Kidney epithelial cell (primary cell): ENCODE measurements at places on chromosomes 3 and 15. TPM values are rescaled to one million over a fixed set of nuclear protein-coding genes. Genes with fewer than 3 reads are reported as not detected.

GRCh38 chr15:101108791-101109190 lies 143.1 kb downstream of the CHSY1 start:
- no peak for DNase-seq

DNA sequence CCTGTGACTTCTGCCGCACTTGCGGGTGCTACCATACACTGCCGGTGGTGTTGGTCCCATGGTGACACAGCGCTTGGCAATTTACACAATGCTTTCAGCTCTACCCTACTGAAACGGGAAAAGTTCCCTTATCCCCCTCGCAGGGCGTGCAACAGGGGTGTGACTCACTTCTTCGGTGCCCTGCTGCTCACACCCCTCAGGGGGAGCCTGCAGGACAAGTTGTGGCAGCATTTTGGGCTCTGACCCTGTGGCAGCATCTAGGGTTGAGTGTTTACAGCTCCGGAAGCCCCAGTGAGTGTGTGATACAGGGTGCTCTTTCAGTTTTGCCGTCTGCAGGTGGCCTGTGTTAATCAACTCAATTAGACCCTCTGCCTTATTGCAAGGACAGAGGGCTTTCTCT lies 324.7 kb upstream of the RGMA start:
- DNase-seq: no peak

- no peak for DNase-seq
Observed at GRCh38 chr15:101560722-101561583, 71.4 kb upstream of the PCSK6 start.

DNA sequence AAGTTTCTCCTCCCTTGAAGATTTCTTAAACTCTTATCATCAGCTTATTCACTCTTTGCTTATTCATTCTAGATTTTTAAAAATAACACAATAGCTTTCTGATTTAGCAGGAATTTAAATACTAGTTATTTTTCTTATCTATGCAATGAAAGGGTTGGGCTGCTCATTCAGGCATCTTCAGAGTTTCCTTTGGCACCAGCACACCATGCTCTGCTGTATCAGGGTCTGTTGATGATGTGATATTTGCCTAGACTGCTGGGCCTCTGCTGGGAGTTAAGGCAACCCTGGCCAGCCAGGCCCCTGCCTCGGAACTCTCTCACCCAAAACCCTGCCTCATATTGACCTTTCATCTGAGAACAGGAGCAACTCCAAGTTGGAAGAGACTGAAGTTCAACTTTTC lies 35.0 kb downstream of the DRD3 start:
- no peak for DNase-seq

DNA sequence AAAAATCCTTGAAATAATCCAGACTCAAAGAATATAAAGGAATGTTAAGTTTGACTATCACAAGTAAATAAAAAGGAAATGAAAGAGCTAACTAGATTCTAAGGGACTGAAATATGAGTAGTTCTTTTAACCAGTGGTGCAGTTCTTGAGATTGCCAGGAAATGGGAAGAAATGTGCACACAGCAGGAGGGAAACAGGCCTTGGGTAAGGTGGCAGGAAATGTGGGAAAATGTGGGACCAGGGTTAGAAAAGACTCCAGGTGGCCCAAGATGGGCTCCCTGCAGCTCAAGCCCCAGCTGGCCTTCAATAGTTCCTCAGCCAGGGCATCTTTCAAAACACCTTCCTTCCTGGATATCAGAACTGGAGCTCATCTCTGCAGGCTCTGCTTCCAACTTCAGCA lies 181.3 kb downstream of the ISL2 start:
- no peak for DNase-seq

DNA sequence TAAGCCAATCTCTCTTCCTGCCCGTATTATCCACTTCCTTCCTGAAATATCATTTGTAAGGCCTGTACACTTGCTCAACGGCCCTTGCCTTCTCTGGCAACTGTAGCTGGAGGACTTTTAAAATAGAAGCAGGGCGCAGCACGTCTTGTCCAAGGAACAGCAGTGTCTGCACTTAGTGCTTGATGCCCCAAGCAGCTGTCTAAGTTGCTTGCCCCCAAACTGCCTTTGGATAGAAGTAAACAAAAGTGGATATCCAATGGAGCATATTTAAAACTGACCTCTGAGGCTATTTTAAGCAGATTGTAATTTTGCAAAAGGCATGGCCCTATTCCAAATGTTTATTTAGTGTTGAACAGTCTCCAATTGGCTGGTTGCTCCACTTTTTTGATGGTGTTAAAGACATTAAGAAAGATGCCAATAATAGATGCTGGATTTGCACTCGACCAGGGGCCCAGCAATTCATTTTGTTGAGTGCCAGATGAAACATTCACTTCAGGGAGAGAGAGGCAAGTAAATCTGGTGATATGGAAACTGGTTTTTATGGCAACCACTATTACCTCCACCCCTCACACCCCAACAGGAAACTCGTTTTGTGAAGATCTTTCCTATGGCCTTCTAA lies 526.8 kb upstream of the TBL1XR1 start:
- no peak for DNase-seq

GRCh38 chr15:74259292-74259648 lies 23.1 kb downstream of the CCDC33 start:
- no peak for DNase-seq

The RBPMS2 gene
- 1.4 and 1.9 TPM in 2 replicates for total RNA-seq

GRCh38 chr15:40793216-40793989 lies 13.5 kb upstream of the ZFYVE19 start:
- peak; percentile 86 for DNase-seq

The HIGD2B gene
- total RNA-seq: not detected in 2 replicates

DNA sequence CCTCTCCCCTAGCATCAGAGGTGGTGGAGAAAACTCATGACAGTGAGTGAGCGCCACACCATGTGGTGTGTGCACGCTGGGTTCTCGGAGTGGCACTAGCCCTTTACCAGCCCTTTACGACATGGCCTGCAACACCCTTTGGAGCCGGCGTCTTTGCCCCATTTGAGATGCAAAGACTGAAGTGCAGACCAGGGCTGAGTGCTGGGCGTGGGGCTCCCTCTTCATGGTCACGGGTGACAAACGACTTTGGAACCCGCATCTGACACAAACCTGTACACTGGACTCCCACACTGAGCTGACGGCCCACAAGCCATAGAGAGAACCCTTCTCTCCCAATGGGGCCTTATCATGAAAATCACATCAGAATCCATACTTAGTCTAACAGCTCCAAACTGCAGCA lies 76.8 kb upstream of the ALDH1L1 start:
- DNase-seq: no peak

GRCh38 chr15:38897551-38897950 lies 332.9 kb upstream of the RASGRP1 start:
- DNase-seq: no peak

DNA sequence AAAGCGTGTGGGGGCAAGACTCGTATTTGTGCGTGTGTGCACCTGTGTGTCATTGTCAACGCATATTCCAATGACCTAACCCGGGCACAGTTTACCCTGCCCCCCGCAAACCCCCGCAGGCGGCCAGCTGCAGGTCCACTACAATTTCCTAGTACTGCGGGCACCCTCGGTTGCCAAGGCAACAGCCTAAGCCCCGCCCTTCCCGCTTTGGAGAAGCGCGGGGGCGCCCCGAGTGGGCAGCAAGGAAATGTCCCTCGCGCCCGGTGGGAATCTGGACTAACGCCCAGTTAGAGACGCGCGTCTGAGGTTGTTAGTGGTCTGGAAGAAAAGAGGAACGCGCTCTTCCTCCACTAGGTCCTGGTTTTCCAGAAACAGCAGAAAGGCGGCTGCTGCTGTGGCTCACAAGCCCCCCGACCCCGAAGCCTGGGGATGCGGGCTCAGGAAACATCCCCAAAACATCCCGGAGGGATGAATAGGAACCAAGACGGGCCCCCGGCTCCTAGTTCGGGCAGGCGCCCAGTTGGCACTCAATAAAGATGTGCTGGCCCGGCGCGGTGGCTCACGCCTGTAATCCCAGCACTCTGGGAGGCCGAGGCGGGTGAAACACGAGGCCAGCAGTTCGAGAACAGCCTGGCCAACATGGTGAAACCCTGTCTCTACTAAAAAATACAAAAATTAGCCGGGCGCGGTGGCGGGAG lies 1.1 kb downstream of the ABHD14A start:
- DNase-seq: no peak

GRCh38 chr3:5874931-5875341 lies 687.4 kb downstream of the EDEM1 start:
- no peak for DNase-seq

- DNase-seq: no peak
Observed at GRCh38 chr15:67383899-67384298, 129.3 kb downstream of the IQCH start.

The GOLGA8N gene
- 1.0 and 1.6 TPM in 2 replicates for total RNA-seq
